Stimulated activated memory B cell treated with anti-CD40 and anti-IgM and Interleukin-4, amounts not matched to agents 10 μg/mL and 1 μg/mL and 100 μg/mL, for 72 hours (primary cell): ENCODE measurements at places on chromosomes 7 and 10.

DNA sequence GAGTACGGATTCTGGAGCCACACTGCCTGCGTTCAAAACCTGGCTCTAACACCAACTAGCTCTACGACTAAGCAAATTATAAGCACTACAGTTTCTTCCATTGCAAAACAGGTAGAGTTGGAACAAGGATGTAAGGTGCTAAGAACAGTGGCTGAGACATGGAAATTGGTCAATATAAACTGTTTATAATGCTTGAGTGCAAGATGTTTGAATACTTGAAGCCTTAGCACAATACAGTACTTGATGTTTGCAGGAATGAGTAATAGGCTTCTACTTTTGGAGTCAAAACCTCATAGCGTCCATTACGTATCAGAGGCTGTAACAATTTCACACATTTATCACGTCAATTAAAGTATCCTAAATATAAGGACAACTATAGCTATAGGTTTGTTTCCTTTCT, 6.9 kb downstream of the NT5C2 start:
- no peak for ATAC-seq

DNA sequence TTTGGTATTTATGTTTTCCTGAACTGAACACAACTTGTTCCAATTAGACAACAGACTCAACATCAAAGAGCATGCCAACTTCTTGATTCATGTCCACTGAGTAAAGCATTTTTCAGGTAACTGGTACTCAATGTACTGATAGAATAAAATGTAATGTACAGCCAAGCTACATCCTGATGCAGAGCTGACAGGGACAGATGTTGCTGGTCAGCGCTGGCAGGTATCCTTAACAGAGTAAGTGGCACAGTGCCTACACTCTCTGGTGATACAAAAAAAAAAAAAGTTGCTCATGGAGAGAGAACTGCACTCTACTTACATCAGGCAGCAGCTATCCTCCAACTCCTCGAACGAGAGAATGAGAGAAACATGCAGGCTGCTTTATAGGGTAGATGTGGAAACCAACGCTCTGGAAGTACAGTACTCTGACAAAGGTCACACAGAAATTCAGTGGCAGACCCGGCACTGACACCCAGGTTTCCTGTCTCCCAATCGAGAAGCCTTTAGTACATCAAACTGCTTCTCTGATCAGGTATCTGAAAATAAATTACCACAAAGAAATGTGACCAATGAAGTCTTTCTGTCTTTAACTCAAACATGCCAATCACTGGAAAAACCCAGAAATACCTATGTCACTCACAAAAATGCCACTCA, 4.6 kb downstream of the ITGB1 start:
- ATAC-seq, result no peak

DNA sequence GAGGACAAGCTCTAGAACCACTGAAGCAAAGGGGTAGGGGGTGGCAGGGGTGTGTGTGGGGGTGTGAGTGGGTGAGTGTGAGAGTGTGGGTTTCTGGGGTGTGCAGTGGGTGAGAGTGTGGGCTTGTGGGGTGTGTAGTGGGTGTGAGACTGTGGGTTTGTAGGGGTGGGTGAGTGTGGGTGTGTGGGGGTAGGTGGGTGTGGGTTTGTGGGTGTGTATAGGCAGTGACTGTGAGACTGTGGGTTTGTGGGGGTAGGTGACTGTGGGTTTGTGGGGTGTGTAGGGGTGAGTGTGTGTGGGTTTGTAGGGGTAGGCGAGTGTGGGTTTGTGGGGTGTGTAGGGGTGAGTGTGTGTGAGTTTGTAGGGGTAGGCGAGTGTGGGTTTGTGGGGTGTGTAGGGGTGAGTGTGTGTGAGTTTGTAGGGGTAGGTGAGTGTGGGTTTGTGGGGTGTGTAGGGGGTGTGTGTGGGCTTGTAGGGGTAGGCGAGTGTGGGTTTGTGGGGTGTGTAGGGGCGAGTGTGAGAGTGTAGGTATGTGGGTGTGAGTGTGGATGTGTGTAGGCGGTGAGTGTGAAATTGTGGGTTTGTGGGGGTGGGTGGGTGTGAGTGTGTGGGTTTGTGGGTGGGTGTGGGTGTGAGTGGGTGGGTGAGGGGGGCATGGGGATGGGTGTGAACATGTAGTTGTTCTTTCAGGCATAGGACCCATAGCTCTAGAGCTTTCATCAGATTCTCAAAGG, 8.8 kb downstream of the NOS3 start:
- no peak for ATAC-seq

DNA sequence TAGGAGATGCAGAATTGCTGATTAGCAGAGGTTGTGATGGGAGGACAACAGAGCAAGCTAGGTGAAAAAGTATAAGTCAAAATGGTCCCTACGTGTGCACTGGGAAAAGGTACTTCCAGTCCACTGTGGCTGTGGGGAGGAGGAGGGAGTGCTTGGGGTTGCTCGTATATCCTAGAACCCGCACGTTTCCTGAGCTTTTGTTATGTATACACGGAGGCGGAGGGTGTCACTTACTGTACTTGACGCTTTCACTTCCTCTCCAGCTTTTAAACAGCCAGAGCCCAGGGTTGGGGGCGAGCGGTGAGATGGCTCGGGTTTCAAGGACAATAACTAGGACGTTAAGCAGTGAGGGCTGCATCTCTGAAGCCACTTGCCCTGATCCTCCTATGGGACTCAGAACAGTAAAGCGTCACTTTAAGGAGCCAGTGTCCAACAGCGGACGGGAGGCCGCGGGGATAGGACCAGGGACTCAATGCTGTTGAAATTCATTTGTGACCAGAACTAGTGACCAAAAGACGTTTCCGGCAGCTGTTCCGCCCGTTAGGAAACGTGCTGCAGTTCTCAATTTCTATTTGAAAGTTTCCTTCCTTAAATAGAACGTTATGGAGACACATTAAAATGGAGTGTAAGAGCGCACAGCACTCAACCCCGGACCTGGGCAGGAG, 985 bp upstream of the ETV1 start:
- peak; percentile 65 for ATAC-seq

- peak; percentile 50 for ATAC-seq
Observed at GRCh38 chr7:155804897-155805825, 7.1 kb downstream of the SHH start.

GRCh38 chr7:19963695-19964094, 190.3 kb upstream of the TMEM196 start:
- ATAC-seq, result no peak

GRCh38 chr7:134925766-134926165, 60.5 kb upstream of the AGBL3 start:
- ATAC-seq, result no peak

DNA sequence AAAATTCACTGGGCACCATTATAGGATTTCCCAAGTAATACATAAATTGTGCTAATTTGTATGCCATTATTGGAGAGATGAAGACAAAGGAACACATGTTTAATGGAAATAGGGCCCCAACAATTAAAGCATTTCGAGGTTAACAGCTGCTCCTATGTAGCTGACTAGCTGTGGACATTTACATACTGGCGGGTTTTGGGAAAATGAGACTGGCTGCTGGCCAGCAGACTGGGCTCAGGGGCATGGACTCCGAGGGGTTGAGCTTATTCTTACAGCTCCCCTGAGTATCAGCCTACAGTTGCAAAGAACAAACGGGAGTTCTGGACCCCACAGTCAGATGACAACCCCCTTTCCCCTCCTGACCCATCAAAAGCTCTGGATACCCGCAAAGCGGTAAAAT, 91.9 kb upstream of the MYO3A start:
- ATAC-seq, result no peak

DNA sequence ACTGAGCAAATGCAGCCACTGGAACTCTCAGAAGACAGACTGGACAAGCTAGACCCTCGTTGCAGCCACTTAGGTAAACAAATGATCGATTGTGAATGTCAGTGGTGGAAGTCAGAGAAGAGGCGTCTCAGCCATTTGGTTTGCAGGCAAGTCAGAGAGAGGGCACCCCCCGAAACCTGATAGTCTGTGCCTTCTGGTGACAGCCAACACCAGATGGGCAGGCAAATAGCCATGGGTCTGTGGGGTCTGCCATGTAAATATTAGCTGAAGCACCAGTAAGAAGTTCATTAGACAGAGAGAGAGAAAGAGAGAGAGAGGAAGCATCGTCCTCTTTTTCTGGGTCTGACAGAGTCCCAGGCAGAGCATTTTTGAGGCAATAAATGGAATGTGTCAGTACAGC, 5.4 kb downstream of the PPP1R17 start:
- ATAC-seq, result no peak

DNA sequence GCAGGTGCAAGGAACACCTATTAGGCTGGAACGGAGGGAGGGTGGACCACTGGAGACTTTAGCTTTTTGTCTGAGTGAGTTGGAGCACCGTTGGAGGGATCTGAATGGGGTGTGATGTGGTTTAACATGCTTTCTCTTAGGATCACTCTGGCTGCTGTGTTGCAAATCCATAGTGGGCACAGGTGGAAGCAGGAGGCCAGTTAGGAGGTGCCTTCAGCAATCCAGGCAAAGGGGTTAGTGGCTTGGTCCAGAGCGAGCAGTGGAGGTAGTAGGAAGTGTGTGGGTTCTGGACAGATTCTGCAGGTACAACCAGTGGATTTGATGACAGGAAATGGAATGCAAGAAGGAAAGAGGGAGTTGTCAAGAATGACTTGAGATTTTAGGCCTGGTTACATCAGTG, 95.0 kb downstream of the MMRN2 start:
- no peak for ATAC-seq
